AG08395 (cell line): ENCODE measurements at places on chromosomes 4 and X.

DNA sequence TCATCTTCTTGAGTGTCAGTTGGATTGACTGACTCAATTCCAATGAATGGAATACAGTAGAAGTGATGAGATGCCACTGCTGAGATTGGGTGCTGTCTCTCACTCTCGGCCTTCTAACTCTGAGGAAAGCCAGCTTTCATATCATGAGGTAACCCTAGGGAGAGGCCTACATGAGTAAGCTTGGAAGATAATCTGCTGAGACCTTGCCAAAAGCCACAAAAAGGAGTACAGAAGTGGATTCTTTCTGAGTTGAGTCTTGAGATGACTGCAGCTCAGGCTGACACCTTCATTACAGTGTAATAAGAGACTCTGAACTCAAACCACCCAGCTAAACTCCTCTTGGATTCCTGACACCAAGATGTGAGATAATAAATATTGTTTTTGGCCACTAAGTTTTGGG, 537.4 kb upstream of the MAGEB18 start:
- DNase-seq, result no peak

DNA sequence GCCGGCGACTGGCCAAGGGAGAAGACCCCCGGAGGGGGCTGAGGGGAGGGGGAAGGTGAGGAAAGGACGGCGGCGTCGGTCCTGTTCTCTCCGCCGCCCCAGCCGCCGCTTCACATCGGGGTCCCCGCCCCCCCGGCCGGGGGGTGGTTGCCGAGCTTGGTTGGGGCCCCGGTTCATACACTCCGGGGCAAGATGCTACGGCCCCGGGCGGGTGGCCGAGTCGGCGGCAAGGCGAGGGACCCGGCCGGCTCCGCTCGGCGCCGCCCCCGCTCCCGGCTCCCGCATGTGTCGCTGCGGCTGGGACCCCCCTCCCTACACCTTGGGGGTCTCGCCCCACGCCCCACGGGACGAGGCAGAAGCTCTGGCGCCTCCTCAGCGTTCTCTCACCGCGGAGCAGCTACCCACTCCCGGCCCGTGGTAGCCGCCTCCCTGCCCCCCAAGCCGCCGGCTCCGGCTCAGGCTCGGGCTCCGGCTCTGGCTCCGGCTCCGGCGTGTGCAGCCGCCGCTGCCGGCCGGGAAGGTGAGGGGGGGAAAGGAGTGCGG, 461 bp downstream of the FBXW7 start:
- peak; percentile 4 for DNase-seq

DNA sequence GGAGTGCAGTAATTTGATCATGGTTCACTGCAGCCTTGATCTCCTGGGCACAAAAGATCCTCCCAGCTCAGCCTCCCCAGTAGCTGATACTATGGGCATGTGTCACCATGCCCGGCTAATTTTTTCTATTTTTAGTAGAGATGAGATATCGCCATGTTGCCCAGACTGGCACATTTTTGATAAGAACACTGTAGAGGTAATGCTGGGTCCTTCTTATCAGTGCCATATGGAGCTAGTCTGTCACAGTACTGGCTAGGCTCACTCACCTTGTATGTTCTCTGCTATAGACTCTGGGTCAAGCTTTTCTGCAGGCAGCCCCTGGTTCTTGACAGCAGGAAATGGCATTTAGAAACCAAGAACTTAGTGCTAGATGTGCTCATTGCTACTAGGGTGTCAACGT, 53.9 kb downstream of the BCOR start:
- no peak for DNase-seq

DNA sequence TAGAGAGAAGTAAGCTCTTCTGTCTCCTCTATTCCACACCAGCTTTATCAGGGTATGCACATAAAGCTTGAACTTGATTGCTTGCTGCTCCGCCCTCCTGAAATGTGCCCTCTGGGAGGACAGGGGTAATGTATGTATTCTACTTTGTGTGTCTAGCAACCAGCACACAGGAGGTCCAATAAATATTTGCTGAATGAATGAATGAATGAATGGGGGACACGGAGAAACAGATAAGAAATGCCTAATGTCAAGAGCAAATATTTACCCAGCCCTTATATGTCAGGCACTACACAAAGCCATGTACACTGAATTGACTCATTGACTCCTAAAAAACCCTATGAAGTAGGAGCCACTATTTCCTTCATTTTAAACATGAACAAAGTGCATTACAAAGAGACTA, 2.3 kb upstream of the MSL3 start:
- no peak for DNase-seq

DNA sequence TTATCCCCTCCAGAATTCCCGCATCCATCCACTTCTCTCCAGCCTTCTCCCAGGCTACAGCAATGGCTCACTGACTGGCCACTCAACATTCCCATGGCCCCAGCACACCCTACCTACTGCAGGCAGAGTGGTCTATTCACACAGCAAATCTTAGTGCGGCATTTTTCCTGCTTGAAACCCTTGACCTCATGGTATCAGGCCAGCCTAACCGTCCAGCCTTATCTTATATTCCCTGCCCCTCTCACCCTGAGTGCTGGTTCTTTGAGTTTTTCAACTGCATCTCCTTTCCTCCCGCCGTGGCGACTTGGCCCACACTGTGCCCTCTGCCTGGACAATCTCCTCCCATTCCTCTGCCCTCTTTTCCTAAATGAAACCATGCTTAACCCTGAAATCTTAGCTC, 10.0 kb upstream of the S100G start:
- DNase-seq, result no peak

- DNase-seq, result no peak
These were observed 24.2 kb downstream of the SUV39H1 start for GRCh38 chrX:48720577-48721250.

GRCh38 chr4:17115583-17115982, 217.1 kb upstream of the LDB2 start:
- no peak for DNase-seq

DNA sequence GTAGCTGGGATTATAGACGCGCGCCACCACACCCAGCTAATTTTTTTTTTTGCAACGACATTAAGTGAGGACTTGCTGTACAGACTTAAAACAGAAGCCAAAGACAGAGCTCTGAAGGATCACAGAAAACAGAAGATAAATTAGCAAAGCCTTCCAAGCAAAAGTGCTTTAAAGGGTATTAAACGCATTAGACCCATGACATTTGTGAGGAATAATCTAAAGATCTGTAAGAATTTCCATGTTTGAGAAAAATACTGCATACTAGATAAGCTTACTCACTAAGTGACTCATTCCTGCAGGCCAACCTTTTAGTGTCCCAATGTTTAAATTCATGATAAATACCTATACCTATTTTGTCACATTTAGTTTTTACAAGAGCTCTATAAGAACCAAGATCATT, 27.4 kb downstream of the SMARCA1 start:
- peak; percentile 5 for DNase-seq

DNA sequence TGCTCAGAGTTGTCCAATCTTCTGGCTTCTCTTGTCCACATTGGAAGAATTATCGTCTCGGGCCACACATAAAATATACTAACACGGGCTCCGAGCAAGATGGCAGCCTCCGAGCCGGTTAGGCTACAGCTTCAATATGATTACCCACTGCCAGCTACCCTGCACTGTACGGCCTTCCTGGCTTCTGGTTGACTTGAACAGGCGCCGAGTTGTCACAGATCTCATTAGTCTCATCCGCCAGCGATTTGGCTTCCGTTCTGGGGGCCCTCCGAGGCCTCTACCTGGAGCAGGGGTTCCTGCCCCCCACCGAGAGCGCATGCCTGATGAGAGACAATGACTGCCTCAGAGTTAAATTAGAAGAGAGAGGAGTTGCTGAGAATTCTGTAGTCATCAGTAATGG, 101.2 kb upstream of the NUDT6 start:
- DNase-seq, result no peak

GRCh38 chrX:30228526-30228925, 1.9 kb upstream of the MAGEB3 start:
- no peak for DNase-seq

DNA sequence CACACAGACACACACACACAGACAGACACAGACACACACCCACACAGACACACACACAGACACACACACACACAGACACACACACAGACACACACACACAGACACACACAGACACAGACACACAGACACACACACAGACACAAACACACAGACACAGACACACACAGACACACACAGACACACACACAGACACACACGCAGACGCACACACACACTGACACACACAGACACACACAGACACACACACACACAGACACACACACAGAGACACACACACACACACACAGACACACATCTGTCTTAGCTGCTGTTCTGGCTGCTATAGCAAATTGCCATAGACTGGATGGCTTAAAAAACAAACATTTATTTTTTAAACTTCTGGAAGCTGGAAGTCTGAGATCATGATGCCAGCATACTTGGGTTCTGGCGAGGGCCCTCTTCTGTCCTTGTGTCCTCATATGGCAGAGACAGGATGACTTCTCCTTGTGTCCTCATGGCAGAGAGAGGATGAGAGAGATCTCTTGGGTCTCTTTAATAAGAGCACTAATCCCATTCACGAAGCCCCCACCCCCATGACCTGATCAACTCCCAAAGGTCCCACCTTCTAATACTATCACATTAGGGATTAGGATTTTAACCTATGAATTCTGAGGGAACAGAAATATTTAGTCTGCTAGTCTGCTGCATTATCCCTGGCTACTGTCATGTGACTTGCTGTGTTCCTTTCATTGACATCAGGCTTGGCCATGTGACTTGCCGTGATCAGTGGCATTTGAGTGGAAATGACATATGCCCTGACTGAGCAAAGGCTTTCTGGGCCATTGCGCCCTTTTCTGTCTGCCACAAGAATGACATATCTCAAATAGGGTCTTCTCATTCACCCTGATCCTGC, 32.7 kb upstream of the RASGEF1B start:
- DNase-seq, result no peak

- DNase-seq, result no peak
These were observed 20.6 kb upstream of the GUCY1A1 start for GRCh38 chr4:155646001-155646400.

GRCh38 chr4:149136951-149137620, 678.6 kb downstream of the IQCM start:
- DNase-seq, result no peak

GRCh38 chr4:100960232-100960631, 387.1 kb downstream of the PPP3CA start:
- no peak for DNase-seq

GRCh38 chrX:139484591-139484990, 45.9 kb upstream of the F9 start:
- DNase-seq, result no peak

- no peak for DNase-seq
These were observed 348.6 kb downstream of the TRAM1L1 start for GRCh38 chr4:116736756-116737155.

DNA sequence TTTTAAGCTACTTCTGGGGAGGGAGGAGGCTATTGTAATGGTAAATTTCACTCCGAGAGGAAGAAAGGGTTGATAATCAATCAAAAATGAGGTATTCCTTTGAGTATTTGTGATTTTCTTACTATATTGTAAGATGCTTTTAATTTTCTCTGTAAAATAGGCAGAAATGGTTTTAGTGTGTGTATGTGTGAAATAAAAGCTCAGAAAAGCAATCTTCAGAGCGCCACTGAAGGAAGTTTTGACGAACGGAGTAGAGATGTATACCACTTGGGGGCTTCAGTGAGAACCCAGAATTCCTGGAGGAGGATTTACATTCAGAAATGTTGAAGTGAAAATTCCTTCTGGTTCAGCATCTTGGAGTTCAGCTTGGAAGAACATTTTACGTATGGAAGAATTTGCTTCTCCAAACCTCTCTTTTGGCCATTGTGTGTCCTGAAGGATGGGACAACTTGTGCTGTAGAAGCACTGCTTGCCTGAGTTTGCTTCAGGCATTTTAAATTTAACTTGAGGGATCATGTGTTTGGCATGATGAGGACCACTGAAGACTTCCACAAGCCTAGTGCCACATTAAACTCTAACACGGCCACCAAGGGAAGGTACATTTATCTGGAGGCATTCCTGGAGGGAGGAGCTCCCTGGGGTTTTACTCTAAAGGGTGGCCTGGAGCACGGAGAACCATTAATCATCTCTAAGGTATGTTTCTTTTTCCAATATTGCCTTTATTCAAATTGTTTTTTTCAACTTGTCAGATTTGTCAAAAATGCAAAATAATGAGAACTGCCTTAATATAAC, 695 bp downstream of the SHROOM3 start:
- no peak for DNase-seq

GRCh38 chr4:86050496-86050895, 309.4 kb downstream of the MAPK10 start:
- no peak for DNase-seq

GRCh38 chr4:79178760-79179159, 147.1 kb downstream of the NAA11 start:
- DNase-seq, result no peak

- DNase-seq, result no peak
These were observed 284.9 kb upstream of the PUDP start for GRCh38 chrX:7432901-7433300.

- no peak for DNase-seq
These were observed 61.2 kb upstream of the HMX1 start for GRCh38 chr4:8932884-8933283.

- DNase-seq, result no peak
These were observed 1.5 kb downstream of the ACSL1 start for GRCh38 chr4:184824081-184824775.

GRCh38 chrX:153924149-153924861, 1.8 kb downstream of the ARHGAP4 start:
- no peak for DNase-seq

GRCh38 chr4:48011722-48012121, 4.8 kb downstream of the CNGA1 start:
- DNase-seq, result no peak

DNA sequence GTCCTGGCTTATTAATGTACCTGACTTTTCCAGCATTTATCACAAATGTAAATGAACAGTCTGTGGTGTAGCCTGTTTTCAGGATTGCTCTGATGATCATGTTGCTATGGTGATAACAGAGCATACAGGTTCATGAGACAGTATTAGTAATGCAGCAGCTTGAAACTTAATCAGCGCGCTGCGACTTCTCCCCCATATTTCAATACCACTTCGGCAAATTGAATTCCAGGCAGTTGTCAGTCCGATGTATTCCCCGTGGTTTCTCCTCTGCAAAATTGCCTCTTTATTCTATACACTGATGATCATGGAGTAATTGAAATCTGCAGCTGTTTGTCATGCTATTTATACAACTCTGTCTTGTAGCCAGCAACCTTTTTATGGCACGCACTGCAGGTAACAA, 239.3 kb downstream of the C4orf33 start:
- no peak for DNase-seq

DNA sequence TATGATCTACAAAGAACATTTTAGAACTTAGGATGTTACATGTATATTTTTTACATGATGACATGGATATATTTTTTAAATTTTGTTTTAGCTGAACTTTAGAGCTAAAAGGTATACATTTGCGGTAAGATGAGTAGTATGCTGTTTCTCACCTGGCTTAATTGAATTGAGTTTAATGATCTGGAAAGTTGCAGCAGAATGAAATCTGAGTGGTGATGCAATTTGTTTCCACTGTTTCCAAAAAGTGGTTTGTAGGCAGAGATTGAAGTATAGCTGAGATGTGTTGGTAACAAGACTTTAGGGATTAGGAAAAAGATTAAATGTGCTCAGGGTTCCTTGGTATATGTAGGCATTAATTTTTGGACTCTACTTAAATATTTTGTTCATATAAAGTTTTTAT, 68.1 kb downstream of the HPF1 start:
- no peak for DNase-seq

- DNase-seq, result no peak
These were observed 218.7 kb downstream of the SCFD2 start for GRCh38 chr4:53147197-53147596.
